Kasumi-1 (cell line): ENCODE measurements at places on chromosomes 6 and 20.
A peak's percentile ranks its signal among the peaks of the same experiment; 100 is the strongest.

DNA sequence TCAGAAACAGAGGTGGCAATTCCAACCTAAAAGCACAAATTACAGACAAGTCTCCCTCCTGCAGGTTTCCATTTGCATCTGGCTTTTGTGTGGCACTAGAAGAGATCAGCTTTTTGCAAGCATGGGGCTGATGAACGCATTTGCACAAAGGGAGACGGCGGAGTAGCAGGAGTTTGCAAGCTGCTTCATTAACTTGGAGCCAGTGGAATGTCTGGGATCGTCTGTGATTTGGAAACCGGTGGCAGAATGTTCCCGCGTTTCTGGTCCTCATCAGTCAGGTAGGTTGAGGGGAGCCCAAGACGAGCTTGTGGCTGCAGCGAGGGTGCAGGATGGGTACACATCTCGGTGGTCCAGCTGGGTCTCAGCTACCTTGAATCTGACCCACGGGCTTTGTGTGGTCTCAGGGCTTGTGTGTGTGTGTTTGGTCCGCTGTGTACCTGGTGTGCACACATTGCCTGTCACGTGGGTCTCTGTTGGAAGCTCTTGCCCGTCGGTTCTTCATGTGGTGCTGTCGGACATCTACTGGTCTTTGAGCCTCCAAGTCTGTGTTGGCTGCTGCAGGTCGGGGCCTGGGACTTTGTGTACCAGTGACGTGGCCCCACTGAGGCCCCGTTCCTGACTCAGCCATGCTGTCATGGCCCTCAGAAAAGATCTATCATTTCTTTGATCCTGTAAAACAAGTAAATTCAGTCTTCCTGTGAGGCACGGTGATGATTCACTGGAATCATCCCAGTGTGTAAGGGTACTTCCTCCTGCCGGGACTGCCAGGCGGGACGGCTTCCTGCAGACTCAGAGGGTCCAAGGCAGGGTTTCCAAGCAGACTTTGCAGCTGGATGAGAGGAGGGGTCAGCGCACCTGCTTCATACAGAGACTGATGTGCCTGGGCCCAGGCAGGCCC, 12.4 kb upstream of the MYT1 start:
- DNase-seq: no peak

DNA sequence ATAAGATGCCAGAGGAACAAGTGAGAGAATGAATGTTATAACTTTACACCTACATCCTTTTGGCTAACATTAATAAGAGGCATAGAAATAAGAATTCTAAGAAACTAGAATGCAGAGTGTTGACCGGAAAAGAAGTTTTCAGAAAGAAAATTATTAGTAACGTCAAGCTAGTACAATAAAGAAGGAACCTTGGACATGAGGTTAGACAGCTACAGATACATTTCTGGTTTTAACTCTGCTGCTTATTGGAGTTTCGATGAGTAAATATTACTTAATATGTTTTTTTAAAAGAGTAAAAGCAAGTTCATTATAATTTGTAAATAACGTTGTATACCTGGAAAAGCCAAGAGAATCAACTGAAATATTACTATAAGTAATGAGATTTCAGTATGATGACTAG, 22.7 kb downstream of the TAB2 start:
- DNase-seq: no peak

- DNase-seq: no peak
Measured at GRCh38 chr20:11445891-11446290, 471.8 kb upstream of the BTBD3 start.

DNA sequence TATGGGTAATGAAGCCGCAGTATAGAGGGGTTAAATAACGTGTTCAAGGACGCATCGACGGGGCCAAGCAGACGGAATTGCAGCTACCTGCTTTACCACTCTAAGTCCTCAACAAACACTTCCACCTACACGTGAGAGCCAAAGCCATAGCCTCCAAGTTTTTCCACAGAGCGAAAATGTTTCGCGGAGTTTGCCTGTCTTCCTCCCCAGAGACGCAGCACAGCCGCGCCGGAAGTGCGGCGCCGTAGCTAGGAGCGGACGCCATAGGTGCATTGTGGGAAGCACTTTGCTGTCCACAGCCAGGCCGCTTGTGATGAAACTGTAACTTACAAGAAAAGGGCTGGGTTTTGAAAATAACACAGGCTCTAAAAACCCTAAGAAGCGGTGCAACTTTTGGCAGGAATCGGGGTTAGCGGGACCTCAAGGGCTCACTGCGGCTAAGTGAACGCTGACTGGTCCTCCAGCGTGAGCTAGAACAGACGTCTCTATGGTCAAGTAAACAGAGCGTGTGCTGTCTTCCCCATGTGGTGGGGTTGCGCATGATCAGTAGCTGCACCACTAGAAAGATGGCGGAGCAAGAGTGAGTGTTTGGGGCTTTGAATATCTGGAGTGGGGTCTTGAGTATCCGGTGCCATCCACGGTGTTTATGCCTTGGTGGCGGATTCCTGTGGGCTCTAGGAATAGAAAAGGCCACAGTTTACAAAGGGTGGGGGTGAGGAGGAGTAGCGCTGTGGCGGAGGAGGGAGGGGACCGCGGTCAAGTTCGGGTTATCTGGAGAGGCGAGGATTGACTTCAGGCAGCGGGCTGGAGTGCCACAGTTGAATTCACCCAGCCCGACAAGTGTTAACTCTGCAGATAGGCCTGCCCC, at the start of gene RPL7L1:
TSS of gene RPL7L1 (plus strand) at position 245 of the 868 bp plus-strand sequence. CDS start at position 540, 295 bp downstream.
- peak; percentile 93 for DNase-seq

- no peak for DNase-seq
Measured at GRCh38 chr6:20604159-20604558, 69.9 kb downstream of the CDKAL1 start.
